ENCODE measurements at places on chromosomes 4 and X.

GRCh38 chr4:76407440-76408119 is 13.4 kb downstream of the CCDC158 start:
- DNase-seq: no peak

DNA sequence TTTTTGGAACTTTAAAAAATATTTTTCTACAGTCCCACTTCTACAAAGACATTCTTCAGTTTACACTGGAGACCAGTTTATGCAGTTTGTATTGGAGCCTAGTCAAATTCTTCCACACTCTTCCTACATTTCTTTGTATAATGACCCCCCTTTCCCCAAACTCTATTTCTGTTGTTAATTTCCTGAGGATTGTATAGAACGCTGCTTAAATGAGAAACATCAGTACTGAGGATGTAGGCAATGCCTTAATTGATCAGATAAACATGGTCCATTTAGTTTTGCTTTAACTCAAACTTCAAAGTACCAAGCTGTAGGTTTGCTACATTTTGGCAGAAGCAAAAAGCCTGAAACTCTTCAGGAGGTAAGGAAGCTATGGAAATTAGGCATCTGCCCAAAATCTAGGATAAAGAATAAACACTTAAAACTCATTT is 155.5 kb downstream of the SLC7A11 start:
- no peak for DNase-seq

DNA sequence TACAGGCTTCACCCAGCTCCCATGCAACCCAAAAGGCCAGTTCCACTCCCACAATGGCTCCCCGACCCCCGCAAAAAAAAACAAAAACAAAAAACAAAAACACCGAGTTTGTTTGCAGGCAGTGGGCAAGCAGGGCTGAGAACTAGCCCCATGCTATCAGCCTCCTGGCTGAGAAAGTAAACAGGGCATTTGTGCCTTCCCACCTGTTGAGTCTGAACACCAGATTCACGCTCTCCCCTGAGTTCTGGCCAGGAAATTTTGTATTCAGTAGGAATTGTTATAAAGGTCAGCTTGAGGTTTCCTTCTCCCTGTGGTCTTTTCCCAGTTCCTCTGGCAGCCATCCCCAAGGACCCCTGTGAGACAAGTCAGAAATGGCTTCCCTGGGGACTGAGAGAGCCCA is 1066.5 kb downstream of the GLUD2 start:
- DNase-seq: no peak

- no peak for DNase-seq
Observed at GRCh38 chr4:64200001-64200555, 209.2 kb downstream of the TECRL start.

- no peak for DNase-seq
Observed at GRCh38 chr4:8419222-8420041, 21.1 kb downstream of the ACOX3 start.

GRCh38 chr4:173505924-173506518 is 24.0 kb downstream of the HAND2 start:
- DNase-seq: no peak

DNA sequence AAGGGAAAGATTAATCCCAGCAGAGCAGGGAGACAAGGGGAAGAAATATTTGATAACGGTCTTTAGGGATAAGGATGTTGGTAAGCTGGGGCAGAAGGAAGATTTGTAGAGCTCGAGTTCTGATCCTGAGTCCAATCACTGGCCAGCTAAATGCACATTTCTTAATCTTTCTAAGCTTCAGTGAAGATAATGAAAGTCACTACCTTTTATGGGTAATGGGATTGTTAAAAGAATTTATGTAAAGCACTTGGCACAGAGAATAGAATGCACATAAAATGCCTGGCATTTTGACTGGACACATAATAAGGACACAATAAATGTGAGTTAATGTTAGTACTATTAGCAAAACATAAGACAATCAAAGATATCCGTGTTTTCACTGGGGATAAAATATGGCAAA is 43.3 kb downstream of the NCAPG start:
- no peak for DNase-seq

- no peak for DNase-seq
Observed at GRCh38 chr4:127622621-127622920, 10.2 kb upstream of the INTU start.

DNA sequence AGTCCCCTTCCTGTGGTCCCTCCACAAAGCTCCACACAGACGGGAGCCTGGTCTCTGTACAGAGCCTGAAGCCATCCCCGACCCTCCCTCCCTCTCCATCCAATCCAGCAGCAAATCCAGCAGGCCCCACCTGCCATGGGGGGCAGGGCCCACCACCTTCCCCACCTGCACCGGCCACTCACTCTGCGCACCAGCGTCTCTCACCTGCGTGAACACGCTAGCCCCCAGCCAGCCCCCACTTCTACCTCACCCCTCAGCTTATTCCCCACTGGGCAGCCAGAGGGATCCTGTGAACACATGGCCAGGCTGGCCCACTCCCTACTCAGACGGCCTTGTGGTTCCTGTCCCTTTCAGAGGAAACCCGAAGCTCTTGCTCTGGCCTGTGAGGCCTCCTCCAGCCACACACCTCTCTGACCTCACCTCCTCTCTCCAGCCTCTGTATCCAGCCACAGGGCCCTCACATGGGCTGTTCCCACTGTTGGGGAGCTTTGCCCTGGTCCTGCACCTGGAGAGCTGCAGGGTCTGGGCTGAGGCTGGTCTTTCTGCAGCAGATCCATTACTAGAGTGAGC is 70.9 kb downstream of the WFS1 start:
- DNase-seq: no peak

- no peak for DNase-seq
Observed at GRCh38 chr4:186617921-186618320, 62.6 kb upstream of the MTNR1A start.

DNA sequence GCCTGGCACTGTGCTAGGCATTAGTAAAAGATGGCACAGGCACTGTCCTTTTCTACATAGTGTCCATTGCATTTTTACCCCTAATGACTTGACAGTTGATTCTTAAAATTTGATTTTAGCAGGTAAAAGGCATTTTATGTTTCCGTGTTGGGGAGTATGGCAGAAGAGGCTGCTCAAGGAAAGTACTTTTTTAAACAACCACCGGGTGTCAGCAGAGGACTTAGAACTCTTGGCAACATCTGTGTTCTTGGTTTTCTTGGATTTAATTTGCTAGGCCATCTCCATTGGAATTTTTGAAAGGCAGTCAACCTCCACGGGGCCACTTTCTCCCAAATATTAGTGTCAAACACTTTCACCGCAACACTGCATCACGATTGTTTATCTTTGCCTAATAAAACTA is 102.9 kb downstream of the TSPAN7 start:
- DNase-seq: no peak

DNA sequence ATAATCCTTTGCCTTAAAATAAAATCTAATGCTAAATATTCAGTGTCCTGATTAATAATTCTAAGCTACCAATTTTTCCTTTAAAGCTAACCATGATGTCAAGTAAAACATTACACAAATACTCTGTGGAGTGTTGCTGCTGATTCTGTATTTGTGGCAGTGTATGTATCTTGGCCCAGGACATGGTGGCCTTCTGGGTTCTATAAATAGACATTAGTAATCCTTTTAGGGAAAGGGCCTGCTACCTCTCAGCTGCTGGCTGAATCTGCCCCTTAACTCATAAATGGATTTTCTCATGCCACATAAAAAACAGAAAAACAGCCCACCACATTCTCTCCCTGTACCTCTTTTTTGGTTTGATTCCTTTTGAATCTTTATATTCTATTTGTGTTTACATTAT is 1.2 kb upstream of the XK start:
- DNase-seq: no peak
